ENCODE measurements at places on chromosomes 4 and X. TPM values are rescaled to one million over a fixed set of nuclear protein-coding genes. Genes with fewer than 3 reads are reported as not detected.
A peak's percentile ranks its signal among the peaks of the same experiment; 100 is the strongest.

Gene MAGEA9B
- total RNA-seq = not detected

Gene STBD1
- total RNA-seq = 17.6 TPM

Gene OCRL
- total RNA-seq = 25.6 TPM

Gene ADH1B
- 529 TPM for total RNA-seq

Gene FAM114A1
- 90.2 TPM for total RNA-seq

Gene H2BW2
- not detected for total RNA-seq

Gene JAKMIP1
- 0.14 TPM for total RNA-seq

Gene ARHGAP36
- total RNA-seq = not detected

Gene NR3C2
- 11.2 TPM for total RNA-seq

Gene GAGE12G
- total RNA-seq = not detected

Gene HSPA4L
- 7.7 TPM for total RNA-seq

- DNase-seq = no peak
Observed at GRCh38 chr4:3790006-3790561, 23.9 kb downstream of the ADRA2C start.

DNA sequence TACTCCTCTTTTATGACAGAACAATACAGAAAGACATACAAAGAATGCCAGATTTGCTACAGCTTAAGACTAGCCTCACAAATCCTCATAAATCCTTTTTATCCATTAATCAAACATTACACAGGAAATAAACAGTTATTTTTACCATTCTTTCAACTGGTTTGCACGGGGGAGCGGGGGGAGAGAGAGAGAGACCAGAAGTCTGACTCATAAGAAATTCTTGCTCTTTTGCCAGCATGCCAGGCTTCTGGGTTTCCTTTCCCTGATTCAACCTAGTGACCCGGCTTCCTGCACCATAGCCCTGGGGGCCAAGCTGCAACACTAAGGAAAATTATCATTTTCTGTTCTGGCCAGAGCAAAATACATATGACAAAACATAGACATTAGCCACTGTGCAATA, 6.8 kb upstream of the RRAGB start:
- no peak for DNase-seq

DNA sequence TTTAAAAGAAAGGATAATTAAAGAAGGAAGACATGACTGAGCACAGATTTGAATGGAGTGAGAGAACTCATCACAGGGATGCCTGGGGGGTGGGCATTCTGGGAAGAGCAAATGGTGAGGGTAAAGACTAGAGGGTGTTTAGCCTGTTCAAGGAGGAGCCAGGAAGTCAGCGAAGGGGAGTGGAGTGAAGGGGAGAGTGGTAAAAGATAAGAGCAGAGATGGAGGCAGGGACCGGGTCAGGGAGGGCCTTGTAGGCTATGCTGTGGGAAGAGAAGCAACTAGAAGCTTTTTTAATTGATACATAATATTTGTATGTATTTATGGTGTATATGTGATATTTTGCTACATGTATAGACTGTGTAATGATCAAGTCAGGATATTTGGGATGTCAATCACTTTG, 2.2 kb upstream of the VGLL1 start:
- DNase-seq = no peak

- no peak for DNase-seq
Observed at GRCh38 chr4:155122382-155122781, 86.1 kb upstream of the NPY2R start.

DNA sequence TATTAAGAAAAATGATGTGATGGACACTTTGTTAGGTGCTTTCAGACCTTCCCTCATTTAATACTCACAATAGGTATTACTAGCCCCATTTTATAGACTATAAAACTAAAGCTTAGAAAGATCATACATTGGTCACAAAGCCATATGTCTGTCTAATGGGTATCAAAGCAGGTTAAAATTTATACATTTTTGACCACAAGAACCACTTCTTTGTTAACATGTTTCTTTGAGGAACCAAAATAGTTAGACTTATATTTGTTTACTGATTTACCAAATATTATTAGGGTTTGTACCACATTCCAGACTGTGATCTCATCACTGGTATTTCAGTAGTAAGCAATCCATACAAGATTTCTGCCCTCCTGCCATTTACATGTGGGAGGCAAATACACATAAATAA, 363.3 kb downstream of the NAF1 start:
- DNase-seq = no peak

DNA sequence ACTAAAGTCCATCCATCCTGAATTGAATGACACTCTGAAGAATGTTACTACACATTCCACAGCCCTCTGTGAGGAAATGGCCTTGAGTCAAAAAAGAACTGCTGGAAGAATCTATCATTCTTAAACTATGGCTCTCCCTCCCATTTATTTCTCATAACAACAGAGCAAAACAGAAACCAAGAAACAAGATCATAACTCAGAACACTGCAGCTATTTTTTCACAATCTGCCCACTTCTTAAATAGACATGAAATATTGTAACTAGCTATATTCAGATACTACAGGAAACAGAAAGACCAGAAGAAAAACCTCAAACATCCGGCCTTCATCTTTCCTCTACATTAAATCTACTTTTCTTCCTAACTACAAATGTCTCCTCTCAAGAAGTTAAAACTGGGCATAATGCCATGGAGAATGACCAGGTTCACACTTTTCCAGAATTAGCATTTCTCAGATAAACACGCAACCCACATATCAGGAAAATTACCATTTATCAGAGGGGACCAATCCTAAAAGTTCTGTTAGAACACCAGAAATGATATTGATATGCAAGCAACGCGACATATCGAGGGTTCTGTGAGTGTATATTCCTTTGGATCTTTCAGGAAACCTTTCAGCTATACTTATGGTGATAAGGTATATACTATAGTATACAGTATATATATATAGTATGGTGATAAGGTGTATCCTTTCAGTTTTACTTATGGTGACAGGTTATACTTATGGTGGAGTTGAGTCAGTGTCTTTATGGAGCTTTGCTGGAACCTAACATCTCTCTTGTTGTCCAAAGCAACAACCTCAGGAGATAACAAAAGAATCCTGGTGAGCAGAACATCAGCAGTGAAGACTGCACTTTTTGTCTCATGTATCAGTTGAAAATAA, 60.4 kb upstream of the IRF2 start:
- DNase-seq = no peak

- DNase-seq = no peak
Observed at GRCh38 chr4:130576218-130576617, 1480.3 kb downstream of the C4orf33 start.

- peak; percentile 37 for DNase-seq
Observed at GRCh38 chr4:8582941-8583654, 2.9 kb downstream of the GPR78 start.

GRCh38 chrX:38342853-38343778, 9.3 kb upstream of the OTC start:
- DNase-seq = no peak

GRCh38 chr4:142126890-142127497, 490.6 kb downstream of the IL15 start:
- no peak for DNase-seq

GRCh38 chr4:180828455-180829018, 1414.7 kb upstream of the TENM3 start:
- DNase-seq = no peak

DNA sequence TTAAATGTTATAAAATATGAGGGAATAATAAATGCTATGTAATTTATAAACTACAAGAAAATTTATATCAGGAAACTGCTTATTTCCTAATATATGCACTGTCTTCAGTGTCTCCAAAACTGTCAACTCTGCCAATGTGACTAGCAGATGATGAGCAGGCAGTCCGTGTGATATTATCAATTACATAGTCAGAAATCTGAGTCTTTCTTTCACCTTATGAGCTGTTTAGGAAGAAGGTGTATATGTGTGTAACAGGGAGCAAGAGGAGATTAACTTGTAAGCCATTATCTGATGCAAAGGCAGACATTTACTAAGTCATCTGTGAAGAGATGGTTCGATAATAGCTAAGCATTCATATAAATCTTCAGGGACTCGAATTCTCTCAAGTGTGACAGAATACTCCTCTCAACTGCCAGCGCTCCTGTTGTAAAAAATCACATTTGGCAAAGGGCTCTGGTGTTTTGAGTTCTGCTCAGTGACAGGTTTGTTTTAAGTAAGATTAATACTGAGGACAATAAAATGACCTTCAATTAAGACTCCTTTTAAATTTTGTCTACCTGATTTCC, 79.7 kb downstream of the SNCA start:
- no peak for DNase-seq

DNA sequence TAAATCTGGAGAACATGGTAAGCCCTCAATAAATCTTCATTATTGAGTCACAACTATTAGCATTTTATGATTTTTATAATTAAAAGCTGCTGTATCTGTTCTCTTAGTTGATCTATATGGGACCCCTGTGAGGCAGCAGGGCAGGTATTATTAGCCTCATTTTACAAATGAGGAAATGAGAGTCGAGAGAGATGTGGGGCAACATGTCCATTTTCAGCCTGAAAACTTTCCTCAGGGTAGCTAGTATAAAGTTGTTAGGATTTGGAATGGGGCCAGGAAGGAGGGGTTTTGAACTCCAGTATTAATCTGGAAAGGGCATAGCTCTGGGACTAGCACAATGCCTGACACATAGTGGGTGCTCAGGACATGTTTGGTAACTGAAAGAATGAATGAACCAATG, 191.7 kb upstream of the GPC4 start:
- DNase-seq = no peak

DNA sequence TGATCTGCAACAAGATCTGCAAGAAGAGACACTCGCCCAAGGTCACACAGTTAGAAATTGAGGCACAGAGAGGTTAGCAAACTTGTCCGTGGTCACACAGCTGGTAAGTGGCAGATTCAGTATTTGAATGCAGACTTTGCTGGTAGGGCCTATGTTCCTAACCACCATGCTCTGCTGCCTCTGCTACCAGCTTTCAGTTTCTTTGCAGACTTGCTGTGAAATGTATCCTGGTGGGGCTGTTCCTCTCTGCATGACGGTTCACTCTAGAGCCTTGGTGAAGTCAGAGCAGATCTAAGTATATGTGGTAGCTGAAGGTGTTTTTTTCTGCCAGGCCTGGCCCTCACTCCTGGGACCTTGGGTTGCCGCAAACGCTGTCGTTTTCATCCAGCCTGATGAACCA, 87.1 kb downstream of the BEND2 start:
- no peak for DNase-seq

DNA sequence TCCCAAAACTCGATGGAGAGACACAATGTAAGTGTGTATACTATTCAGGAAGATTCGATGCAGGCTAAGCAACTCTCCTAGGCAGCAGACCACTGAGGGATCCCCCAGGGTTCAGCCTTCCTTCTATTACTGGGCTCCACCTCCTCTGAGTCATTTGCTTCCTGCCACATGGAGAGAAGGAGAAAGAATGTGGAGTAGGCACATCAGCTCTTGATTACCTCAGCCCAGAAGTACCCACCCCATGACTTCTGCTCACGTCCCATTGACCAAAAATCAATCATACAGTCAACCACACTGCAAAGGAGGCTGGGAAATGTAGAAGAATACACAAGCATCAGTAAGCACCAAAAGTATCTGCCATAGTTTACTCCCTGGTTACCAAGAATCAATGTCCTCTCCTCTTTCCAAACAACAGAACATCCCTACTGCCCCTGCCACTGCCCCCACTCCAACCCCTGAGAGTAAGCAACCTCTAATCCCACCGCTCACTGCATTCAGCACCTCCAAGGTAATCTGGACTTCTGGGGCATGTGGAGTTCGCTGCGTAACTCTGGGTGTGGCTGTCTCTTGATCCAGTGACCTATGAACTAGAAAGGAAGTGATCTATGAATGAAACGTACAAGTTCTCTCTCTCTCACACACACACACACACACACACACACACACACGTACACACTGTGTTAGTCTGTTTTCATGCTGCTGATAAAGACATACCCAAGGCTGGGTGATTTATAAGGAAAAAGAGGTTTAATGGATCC, 91.2 kb upstream of the C1QTNF7 start:
- DNase-seq = no peak

GRCh38 chr4:108762559-108763225, at the start of gene ETNPPL:
Gene ETNPPL (minus strand): TSS chr4:108763053. CDS start chr4:108762898, 155 bp downstream.
- no peak for DNase-seq

DNA sequence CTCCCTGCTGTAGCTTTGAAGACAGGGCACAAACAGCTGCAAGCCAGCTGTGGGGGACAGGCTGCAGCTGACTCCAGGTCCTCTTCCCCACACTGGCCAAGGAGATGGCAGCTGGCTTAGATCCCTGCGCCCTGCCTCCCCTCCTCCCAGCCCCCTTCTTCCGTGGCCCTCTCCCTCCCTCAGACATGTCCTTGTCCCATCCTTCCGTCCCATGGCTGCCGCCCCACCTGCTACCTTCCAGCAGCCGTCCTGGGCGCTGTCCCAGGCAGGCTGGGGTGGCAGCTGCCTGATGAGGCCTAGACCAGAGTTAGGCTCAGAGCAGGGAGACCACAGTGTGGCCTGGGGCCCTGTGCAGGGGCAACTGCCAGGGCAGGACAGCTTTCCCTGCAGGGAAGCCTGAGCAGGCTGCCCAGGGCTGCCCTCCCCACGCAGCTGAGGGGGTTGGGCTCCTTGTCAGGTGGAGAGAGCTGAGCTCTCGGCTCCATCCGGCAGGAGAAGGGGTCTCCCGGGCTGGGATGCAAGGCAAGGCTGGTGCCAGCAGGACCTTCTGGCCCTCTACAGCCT, 3.3 kb upstream of the BGN start:
- no peak for DNase-seq

- no peak for DNase-seq
Observed at GRCh38 chrX:120452131-120452530, 17.0 kb downstream of the LAMP2 start.

DNA sequence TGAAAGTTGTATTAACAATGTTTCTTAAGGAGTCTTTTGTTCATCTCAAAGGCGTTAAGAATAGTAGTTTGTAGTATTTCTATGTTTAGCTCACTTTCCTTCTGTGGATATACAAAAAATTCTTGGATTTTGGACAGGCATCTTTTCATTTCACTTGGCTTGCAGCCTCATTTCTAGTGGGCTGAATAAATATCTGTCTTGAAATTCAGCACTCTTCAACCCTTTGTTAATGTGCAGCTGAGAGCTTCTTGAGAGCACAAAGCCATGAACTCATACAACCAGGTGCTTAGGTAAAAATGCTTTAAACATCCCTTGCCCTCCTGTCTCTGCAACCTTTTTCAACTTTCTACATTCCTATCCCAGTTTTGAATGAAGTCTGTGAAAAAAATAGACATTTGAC, 1003.2 kb downstream of the C4orf33 start:
- no peak for DNase-seq

DNA sequence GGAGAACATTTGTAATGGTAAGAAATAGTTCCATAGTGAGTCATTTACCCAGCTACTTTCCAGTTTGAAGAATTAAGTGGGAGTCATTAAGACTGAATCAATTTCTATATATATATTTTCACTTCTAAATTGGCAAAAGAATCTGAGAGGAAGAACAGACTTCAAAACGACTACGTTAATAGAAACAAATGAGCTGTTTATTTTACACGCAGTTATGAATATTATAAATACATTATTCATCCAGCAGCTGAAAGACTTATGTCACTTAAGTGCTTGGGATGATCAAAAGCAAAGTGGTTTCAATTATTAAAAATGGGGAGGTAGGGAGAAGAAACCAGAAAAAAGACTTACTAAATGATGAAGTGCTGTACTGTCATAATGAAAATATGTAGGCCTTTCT, 260.5 kb upstream of the DDX53 start:
- DNase-seq = no peak

All from posterior vena cava (tissue), 2 donors.